Spleen (tissue), 13 donors: ENCODE measurements at places on chromosomes 2 and 18. TPM values are rescaled to one million over a fixed set of nuclear protein-coding genes. Genes with fewer than 3 reads are reported as not detected.

Gene RGPD4
- total RNA-seq, result 0.13 TPM

Gene KCNG3
- not detected for total RNA-seq

Gene SLC23A3
- total RNA-seq, result 3.4 TPM

Gene AGXT
- 1.6 TPM for total RNA-seq

Gene CYS1
- 2.0 TPM for total RNA-seq

Gene SCN2A
- total RNA-seq, result 0.17 TPM

Gene LOXL3
- total RNA-seq, result 15.4 TPM

Gene UGT1A1
- total RNA-seq, result not detected

Gene SERPINB12
- not detected for total RNA-seq
